ENCODE measurements at places on chromosomes 3 and 15.

DNA sequence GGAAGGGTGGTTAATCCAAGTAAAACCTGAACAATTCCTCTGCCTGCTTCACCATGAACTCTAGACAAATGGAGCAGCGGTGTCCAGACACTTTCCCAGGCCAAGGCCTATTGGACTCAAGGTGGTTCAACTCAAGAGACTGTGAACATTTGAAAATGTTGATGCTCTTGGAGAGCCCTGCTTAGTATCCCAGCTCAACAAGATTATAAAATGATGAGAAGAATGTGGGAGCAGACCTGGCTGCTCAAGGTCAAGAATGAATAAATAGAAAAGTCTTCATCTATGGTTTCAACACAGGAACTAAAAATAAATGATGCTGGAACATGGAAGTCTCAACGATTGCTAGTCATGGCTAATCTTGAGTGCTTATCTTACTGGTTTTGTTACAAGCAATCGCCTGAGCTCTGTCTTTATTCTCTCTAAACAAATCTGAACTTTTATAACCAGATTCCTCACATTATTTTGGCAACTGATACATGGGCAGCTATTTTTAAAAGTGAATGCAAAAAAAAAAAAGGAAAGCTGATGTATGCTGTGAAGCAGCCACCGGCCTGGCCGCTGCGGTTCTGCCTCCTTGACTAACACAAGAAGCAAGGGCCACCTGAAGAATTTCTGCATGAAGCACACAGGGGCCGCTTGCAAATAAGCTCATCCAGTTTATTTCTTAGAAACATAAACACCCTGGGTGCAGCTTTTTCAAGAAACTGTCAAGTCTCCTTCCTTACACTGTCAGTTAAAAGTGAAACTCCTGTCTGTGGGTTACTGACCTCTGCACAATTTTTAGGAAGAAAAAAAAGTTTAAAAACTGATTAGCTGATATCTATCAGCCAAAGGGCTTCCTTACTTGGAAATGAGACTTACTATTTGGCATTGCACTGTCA, 120.1 kb upstream of the ARHGEF3 start:
- no peak for DNase-seq

DNA sequence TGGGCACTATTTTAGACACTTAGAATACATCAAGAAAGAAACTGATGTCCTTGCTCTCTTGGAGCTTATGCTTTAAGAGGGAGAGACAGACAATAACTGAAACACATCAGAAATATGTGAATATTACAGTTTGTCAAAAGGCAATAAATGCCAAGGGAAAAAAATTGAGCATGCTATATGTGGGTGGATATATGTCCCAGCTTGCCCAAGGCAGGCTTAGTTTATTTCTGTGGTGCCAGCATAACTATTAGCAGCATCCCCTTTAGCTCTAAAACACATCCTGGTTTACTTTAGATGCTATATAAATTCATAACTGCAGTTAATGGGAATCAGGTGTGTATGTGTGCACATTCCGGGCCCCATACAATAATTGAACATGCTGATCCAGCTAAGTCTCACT, 191.2 kb upstream of the PDZRN3 start:
- no peak for DNase-seq

GRCh38 chr3:45139372-45140140, 6.6 kb downstream of the CDCP1 start:
- DNase-seq: no peak

DNA sequence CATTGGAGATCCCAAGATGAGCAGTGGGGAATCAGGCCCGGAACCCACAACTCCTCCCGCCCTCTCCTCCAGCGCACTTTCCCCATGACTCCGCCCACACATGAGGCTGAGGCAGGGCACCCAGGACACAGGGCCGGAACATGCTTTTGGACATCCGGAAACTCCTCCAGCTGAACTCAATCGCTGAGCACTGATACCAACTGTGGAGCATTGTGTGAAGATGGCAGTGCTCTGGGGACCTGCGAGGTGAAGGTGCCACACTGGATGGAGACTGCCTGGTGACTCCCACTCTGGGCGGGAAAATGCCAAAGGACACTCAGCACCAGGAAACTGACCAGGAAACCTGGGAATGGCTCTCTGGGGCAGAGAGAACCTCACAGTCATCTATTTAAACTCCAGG, 189.1 kb downstream of the FAM43A start:
- DNase-seq: no peak

DNA sequence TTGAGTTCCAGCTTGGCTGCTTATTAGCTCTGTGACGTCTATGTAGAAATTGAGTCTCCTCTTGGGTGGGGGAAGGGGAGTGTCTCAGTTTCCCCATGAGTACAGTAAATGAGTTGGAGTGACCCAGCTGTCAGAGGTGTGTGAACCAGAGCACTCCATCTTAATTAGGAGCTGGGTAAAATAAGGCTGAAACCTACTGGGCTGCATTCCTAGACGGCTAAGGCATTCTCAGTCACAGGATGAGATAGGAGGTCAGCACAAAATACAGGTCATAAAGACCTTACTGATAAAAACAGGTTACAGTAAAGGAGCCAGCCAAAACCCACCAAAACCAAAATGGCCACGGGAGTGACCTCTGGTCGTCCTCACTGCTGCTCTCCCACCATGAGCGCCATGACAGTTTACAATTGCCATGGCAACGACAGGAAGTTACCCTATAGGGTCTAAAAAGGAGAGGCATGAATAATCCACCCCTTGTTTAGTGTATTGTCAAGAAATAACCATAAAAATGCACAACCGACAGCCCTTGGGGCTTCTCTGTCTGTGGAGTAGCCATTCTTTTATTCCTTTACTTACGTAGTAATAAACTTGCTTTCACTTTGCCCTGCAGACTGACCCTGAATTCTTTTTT, 222.4 kb downstream of the CACNA2D3 start:
- DNase-seq: no peak

DNA sequence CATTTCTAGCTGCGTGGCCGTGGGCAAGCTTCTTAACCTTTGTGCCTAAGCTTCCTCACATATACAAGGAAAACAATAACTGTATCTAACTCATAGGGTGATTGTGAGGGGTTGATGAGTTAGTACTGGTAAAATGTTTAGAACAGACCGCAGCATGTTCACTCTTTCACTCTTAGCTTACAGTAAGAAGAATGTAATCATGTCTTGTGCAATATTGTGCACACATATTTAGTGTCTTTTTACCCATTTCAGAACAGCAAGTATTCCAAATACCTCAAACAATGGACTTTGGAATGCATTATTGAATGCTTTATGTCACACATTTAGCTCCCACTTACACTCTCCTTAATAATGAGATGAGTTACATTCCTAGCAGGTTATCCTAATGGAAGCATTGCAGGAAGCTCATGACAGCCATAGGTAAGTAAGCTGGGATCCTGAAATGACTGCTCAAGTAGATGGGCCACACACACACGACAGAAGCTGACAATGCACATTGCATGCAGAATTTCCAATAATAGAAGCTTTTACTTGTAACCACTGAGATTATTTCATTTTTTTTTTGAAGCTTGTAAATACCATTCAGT, 468.9 kb upstream of the WNT5A start:
- DNase-seq: no peak

DNA sequence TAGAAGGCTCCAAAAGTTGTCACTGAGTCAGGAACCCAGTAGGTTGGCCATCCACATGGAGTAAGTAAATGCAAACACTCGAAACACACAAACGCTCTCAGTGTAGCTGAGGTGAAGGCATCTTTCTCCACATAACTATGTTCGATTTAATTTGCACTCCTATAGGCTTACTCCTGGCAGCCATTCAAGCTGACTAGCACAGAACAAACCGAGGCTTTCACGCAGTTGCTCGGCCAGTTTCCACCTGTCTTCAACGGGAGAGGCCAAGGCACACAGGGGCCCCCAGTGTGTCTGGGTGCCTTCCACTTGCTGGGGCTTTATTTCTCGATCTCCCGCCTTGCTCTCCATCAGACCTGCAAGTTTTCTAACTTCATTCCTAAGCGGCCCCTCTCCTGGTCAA, 18.9 kb downstream of the RGMA start:
- no peak for DNase-seq

DNA sequence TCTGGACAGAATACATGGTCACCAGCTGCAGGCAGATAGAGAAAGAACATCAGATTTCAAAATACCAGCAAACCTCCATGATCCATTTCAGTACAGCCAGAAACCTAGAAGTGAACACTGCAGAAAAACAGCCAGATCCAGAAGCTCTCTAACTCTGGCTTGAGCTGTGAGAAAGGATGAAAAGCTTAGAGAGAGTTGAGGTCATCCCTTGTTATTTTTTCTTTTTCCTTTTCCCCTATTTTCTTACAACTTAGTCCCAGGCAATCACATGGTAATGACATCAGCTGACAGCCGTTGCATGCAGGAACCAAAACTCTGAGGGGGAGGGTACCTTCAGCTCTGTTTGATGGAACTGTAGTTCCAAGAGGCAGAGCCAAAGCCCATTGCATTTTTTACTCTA, 113.2 kb downstream of the TCF12 start:
- DNase-seq: peak; percentile 60

GRCh38 chr3:48927928-48928327, 9.3 kb downstream of the ARIH2 start:
- no peak for DNase-seq

GRCh38 chr15:100241572-100242482, 99.9 kb downstream of the ADAMTS17 start:
- DNase-seq: no peak

GRCh38 chr3:102790747-102791325, 356.0 kb downstream of the ZPLD1 start:
- DNase-seq: no peak

DNA sequence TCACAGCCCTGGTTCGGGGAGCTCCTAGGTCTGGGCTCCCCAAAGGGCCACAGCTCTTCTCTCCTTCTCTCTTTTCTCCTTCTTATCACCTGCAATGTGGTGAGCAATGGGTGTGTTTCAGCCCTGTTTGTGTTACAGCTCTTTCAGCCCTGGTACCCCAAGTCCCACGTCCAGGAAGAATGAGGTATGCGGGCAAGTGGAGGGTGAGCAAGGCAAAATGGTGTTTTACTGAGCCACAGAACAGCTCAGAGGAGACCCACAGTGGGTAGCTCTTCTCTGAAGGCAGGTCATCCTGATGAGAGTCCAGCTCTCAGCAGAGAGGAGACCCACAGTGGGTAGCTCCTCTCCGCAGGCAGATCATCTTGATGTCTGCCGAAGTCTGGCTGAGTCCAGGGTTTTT, 86.8 kb downstream of the BFSP2 start:
- DNase-seq: no peak

DNA sequence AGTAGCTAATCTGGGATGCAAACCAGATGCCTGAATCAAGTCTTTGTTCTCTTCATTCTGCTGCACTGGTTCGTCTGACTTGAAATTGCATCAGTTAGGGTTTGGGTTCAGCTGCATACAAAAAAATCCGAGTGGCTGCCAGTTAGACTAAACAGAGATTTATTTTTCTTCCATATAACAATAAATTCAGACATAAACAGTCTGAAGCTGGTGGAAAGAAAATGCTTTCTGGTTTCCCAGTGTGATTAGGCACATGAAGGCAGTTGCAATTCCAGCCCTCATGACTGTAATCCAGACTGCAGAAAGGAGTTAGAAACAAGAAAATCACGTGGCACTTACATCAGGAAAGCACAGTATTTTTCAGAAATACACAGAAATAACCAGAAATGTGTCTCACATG, 930.7 kb downstream of the MCTP2 start:
- DNase-seq: no peak

DNA sequence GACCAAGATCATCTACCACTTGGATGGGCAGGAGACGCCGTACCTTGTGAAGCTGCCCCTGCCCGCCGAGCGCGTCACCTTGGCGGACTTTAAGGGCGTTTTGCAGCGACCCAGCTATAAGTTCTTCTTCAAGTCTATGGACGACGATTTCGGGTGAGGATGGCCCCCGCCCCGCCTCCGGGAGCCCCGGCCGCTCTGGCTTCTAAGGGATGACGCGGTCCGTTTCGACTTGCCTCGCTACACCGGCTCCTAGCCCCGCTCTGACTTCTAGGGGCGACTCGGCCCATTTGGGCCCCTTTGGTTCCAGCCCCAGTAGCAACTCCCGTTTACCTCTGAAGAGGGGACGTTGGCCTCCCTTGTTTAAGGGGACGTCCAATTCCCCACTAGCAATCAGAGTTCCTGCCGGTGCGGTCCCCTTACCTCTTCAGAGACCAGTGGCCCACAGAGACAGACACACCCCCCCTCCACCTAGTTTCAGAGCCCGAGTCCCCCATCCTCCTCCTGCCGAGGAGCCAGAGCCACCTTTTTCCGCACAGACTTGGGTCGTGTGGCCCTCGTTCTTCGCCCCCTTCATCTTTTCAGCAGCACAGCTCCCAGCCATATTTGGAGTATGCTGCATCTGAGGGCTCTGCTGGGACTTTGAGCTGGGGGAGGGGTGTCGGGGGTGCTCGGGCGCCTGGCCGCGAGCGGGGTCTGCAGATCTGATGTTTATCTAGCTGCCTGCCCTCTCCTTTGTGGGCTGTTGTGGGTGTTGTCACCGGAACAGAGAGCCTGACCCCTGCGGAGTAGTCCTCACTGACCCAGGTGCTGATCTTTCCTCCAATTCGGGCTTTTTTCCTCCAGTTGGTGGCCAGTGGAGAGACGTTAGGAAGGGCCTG, 706 bp downstream of the DVL3 start:
- peak; percentile 28 for DNase-seq

DNA sequence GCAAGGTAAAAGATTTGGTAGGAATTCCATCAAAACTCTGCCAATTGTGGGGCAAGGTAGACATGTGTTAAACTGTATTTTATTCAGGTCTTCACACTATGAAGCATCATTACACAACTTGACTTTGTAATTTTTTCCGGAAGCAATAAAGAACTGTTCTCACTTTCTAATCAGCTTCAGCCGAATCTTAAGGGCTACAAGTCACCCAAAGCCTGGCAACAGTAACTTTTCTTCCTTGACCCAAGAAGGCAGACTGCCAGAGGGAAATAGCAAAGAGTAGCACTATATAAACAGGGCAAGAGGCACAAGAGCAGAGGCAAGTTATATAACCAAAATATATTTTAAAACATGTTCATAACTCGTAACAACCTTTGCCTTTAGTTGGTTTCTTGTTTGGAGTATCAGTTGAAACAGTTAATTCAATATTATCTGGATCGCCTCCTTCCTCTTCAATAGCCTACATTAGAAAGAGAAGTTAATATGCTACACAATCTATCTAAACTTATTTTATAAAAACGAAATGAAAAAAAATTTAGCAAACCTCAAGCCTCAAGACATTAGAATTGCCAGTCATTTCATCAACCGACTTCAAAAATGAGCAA, 1.4 kb downstream of the SLTM start:
- no peak for DNase-seq

- no peak for DNase-seq
Measured at GRCh38 chr15:61459785-61460707, 230.9 kb upstream of the RORA start.

DNA sequence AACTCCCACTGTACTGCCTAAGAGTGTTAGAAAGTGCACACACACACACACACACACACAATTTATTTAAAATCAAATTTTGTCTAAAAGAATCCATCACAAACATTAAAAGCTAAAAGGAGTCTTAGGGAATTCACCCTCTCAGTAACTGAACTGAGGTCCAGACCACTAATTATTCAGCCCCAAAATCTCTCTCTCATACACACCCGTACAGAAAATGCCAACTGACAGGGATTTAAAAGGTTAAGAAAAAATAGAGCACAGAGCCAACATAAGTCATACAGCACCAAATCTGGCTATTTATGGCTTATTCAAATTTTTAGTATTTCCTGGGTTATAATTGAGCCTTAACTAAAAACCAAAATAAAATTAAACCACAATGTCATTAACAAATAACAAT, 20.7 kb downstream of the GBE1 start:
- no peak for DNase-seq

- DNase-seq: no peak
Measured at GRCh38 chr3:16841041-16841753, 43.6 kb upstream of the PLCL2 start.

Data from hippocampal formation (tissue), 2 donors.